Nucleus accumbens (tissue), 56 donors: ENCODE measurements at places on chromosomes 6 and 20.

DNA sequence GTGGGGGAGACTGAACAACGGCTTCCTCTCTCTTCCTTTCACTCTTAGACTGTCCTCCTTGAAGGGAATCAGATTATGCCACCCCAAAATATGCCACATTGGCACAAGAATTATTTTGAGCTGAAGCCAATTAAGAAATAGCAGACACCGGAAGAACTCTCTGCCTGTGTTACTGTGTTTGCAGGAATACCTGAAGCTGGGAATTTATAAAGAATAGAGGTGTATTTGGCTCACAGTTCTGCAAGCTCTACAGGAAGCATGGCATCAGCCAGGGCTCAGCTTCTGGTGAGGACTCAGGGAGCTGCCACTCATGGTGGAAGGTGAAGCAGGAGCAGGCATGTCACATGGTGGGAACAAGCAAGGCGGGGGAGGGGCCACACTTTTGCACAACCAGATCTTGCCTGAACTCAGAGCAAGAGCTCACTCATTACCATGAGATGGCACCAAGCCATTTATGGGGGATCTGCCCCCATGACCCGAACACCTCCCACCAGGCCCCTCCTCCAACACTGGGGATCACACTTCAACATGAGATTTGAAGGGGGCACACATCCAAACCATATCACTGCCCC is 46.0 kb downstream of the PCNA start:
- no peak for DNase-seq

GRCh38 chr6:89643406-89643805 is 4.9 kb upstream of the LYRM2 start:
- no peak for DNase-seq

GRCh38 chr6:149318581-149319286 is 1.2 kb downstream of the TAB2 start:
- no peak for DNase-seq

GRCh38 chr20:4973330-4974097 is 27.8 kb downstream of the SLC23A2 start:
- no peak for DNase-seq

DNA sequence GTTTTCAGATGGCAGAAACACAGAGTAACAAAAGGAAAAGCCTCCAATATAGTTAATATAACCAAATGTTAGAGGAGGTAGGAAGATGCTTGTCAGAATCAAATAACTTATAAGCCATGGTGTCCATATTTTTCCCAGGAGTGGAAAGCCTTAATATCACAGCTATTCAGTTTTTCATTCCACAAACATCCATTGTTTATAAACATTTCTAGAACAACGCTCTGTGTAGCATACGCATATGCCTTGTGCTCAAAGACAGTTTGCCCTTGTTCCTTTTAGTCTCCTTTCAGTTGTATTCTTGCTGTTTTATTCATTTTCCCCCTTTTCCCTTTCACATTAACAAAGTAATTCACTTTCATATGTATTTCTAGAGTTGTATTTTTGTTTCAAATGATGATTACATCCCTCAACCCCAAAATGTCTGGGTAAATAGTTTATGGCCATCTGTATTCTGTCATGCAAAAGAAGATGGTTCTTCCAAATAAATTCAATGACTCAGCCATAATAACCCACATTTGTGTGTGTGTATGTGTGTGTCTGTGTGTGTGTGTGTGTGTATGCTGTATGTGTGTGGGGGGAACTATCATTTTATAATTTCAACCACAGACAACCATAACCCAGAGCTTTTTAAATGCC is 455.7 kb upstream of the SOX4 start:
- no peak for DNase-seq

DNA sequence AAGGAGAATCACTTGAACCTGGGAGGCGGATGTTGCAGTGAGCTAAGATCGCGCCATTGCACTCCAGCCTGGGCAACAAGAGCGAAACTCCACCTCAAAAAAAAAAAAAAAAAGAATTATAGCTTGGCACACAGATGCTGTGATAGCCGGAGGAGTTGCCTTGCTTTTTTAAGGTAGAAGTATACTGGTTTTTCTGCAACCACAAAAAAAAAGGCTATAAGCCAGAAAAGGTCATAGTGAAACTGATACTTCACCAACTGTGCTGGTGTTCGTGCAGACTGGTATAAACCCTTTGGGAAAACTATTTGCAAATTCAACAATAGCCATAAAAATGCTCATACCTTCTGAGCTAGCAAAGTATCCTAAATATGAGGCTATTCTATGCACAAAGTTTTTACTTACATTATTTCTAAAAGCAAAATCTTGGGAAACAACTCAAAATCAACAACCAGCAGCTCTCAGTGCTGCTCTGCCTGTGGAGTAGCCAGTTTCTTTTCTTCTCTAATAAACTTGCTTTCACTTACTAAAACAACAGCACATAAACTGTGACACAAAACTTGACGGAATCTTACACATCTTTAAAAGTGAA is 44.0 kb downstream of the B4GALT5 start:
- DNase-seq = no peak

DNA sequence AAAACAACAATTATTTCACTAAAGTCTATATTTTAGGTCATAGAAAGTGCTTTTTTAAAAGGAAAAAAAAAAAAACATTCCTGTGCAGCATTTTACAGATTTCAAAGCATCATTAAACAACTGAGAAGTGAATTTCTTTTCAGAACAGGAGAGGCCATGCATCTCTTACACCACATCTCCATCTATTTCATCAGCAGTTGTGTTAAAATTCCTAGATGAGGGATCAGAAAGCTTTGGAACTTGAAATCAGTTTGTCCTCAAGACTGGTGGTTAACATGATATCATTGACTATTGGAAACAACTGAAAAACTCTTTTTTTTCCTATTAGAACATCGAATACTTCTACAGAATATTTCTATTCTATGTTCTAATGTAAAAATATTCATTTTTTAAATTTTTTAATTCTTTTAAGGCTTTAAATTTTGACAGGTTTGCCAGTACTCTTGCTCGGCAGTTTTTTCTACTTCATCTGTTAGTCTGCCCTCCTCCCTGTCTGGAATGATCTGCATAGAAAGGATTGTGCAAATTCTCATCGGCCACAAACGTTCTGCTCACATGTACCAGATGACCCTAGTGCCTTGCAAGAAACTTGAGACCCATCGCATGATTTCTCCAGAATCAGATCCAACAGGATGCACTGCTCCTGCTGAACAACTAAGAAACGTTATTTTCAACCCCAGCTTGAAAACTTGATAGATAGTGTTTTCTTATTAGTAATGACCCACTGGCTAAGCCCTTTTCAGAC is 411.0 kb upstream of the AGPAT4 start:
- DNase-seq = no peak

GRCh38 chr6:44258325-44258863 is 1.1 kb upstream of the SLC35B2 start:
- DNase-seq = no peak

DNA sequence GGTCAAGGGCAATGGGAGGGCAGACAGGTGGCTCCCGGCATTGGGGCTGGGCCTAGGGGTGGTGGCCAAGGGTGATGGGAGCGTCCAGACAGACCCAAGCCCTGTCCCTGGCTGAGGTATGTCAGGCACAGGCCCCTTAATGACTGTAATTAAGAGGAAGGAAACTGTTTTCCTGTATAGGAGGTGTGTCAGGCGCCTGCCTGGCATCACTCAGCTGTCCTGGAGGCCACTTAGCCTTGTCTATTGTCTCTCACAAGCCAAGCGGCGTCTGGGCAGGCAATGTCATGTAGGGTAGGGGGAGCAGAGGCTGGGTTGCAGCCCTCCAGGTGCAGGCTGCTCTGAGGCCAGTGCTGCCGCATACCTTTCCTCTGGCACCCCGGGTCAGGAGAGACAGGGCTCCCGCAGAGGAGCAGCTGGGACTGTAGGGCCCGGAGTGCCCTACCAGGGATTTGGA is 3.9 kb upstream of the FAM83C start:
- DNase-seq = no peak

DNA sequence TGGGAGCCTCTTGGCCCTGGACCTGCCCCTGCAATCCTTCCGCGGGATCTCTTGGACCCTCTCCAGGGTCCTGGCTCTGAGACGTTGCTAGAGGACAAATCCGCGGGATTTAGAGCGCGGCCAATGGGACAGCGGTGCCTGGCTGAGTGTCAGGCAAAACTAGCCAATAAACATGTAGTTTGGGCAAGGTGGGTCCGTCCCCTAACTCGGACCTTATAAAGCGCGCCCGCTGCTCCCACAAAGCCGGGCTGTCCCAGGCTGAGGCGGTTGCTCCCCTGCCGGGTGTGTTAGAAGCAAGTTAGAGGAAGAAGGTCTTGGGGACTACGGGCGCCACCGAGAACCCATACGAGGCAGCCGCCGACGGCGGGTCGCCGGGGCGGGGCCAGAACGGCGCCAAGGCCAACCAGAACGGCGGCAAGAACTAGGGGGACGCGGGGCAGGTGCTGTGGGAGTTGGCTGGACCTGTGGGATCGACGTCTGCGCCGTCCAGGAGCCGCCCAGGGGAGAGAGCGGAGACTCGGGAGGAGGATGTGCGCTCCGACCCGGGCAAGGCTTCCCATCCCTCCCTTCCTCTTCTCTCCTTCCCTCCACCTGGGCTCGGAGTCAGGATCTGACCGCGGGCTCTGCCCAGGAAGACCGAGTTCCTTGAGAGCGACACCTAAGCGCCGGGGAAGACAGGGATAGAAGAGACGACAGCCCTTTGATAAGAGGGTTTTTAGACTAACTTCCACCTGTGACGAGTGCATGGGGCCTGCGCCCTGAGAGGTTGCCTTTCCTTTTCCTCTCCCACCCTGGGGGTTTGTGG is 6.5 kb upstream of the TMEM14A start:
- peak; percentile 95 for DNase-seq

- no peak for DNase-seq
These were observed 100.9 kb upstream of the CCN2 start for GRCh38 chr6:132052096-132052495.

- DNase-seq = no peak
These were observed 7.0 kb upstream of the KIFC1 start for GRCh38 chr6:33384581-33385020.

DNA sequence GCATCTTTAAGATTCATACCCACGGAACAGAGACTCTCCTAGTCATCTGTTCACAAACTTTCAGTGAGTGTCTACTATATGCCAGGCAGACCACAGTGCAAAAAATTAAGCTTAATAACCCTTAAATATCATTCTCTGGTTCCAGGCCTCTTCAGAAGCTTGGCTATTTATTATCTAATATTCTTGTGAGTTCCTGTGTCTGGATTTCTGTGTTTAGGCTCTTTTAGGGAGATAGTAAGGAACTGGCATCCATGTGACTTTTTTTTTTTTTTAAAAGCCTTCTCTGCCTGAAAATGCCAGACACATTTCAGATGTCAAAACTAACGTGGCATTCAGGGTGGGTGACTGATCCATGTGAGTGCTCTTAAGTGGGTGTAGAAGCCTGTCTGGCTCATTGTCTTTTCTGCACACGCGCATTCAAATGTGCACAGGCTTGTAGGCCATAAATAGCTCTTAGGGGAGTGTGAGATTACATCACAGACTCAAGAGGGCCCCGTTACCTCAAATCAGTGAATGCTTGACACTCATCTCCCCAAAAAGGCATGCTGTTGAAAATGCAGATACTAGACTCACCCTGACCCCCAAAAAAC is 141.9 kb downstream of the GMPR start:
- peak; percentile 35 for DNase-seq
